Cardiac fibroblast (primary cell): ENCODE measurements at places on chromosomes 12 and 14.

GRCh38 chr12:72748971-72749370 is 476.8 kb downstream of the TRHDE start:
- no peak for DNase-seq

- DNase-seq = no peak
Observed at GRCh38 chr14:93723001-93723400, 65.3 kb downstream of the PRIMA1 start.

DNA sequence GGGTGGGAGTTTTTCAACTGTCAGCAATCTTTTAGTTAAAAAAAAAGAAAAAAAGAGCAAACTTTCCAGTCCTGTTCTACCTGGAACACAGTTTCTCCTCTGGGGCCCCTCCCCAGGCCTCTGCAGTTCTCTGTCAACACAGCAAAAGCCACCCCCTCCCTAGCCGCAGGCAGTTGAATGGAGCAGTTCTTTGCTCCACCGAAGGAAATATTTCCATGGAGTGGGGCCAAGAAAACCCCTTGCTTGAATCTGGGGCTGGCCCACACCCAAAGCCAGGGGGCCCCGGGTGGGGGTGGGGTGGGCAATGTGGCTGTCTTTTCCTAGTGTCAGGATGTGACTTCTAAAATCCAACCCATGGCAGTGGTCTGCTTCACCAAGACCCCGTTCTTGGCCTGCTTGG is 5.0 kb upstream of the MEG3 start:
- DNase-seq = no peak

- peak; percentile 47 for DNase-seq
Observed at GRCh38 chr12:69500631-69501030, 30.4 kb downstream of the FRS2 start.

DNA sequence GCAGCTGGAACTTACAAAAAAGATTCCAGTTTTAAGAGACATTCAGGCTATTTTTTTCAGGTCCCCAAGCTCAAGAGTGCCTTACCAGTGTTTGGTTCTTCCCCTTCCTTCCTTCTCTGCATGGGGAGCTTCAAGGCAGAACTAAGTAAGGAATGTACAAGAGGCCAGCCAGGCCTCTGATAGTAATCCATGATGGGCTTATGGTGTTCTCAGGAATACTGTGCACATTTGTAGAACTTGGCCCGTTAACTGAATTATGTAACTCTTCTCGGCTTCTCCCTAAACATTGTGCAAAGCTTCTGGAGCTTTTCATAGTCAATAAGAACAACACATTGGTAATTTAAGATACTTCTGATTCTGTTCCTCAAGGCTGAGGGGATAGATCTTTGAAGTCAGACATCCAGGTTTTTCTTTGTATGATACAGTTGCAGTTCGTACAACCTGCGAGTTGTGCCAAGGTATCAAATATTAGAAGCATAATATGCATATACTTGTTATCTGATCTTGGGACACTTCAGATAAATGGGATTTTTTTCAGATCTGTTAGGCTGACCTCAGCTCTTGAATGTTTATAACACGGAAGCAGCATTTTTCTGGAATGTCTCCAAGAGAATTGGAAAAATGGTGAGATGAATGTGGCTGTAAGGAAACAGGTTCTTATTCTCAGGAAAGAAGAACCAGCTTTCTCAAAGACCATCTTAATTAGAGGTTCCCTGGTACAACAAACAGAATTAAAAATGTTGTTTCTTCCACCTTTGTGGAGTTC is 148.6 kb downstream of the ANO4 start:
- no peak for DNase-seq

GRCh38 chr14:88829685-88830302 is 5.3 kb downstream of the TTC8 start:
- no peak for DNase-seq

- DNase-seq = no peak
Observed at GRCh38 chr12:81461163-81461562, 298.0 kb downstream of the PPFIA2 start.

DNA sequence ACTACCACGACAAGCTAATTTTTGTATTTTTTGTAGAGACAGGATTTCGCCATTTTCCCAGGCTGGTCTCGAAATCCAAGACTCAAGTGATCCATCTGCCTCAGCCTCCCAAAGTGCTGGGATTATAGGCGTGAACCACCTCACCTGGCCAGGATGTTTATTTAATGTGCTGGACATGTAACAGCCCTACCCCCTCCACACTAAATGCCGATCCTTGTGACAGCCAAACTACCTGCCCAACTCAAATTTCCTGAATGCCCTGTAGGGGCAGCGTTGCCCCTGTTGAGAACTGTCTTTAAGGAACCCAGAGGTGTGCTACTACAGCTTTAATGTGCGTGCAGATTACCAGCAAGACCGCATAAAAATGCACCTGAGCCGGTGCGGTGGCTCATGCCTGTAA is 48.1 kb downstream of the KCNK13 start:
- DNase-seq = peak; percentile 19

GRCh38 chr12:106331599-106331998 is 25.9 kb upstream of the POLR3B start:
- no peak for DNase-seq

DNA sequence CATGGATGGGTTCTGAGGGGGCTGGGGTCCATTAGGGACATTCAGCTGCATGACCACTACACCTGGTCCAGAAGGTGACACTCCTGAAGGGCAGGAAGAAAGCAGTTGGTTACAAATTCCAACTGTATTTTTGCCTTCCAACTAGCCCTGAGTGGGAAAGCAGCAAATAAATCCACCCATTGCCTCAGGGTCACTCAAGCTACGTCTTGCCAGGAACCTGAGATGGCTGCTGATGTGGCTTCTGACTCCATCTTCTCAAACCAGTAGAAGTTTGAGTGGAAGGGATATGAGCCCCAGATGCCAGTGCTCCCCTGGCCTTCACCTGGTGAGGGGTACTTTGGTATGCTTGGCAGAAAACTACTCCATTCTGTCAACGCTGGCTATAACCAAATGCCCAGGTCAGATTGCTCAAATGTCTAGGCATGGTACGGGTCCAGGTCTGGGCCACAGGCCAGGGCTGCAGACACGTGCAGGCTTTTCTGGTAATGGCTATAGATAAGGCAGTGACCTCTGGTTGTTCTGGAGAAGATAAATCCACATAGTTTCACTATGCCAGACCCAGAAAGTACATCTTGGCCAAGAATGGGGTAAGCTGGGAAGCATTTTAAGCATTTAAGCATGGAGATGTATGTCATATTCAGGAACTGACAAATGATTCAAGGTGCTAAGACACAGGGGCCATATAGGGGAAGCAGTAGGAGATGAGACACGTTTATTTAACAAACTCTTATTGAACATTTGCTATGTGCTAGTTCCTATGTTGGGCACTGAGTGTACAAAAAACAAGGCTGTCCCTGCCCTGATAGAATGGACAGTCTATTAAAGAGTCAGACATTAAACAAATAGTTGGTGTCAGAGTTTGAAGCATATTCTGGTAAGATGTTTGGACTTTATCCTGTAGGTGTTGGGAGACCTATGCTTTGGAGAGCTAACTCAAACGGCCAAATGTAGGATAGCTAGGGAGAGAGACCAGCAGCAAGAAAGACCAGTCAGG is 8.3 kb upstream of the STAC3 start:
- DNase-seq = no peak

GRCh38 chr14:104422837-104423681 is 156.5 kb upstream of the C14orf180 start:
- DNase-seq = no peak

GRCh38 chr12:107379852-107380567 is 286.7 kb upstream of the CRY1 start:
- no peak for DNase-seq

- DNase-seq = no peak
Observed at GRCh38 chr12:131698286-131698685, 12.6 kb upstream of the SFSWAP start.

DNA sequence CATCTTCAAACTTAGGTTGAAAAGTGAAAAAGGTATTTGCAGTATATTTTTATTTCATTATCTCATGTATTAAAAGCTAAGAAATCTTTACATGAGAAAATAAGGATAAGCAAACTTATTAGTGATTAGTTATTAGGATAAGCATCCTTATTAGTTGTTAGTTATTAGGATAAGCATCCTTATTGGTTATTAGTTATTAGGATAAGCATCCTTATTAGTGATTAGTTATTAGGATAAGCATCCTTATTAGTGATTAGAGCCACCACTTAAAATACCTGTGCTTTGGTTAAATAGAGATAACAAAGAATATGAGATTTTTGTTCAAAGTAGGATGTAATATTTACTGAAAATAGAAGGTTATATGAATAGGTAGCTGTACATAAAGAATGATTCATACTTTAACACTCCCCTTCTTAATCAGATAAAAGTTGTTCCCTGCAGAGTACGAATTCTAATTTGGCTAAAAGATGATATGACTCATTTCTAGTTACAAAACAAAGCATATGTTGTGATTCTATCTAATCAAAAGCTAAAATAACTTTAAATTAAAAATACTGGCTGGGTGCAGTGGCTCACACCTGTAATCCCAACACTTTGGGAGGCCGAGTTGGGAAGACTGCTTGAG is 56.4 kb downstream of the KDM5A start:
- peak; percentile 51 for DNase-seq

DNA sequence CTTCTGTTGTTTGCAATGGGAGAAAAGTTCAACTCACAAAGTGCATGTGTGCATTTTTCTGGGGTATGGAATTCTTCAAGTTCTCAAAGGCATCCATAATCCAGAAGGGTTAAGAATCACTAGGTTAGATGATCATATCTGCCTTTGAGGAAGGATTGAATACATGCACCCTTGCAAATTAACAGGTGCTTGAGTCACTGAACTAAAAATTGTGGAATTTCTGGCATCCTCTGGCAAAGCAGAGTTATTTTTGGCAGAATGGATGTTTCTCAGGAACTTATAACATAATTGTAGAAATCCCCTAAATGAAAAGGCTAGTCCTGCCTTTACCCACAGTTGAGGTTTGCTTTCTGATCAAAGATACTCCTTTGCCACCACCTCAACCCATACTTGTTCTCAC is 136.5 kb upstream of the DYRK2 start:
- DNase-seq = no peak

- peak; percentile 4 for DNase-seq
Observed at GRCh38 chr14:52443506-52443905, 108.8 kb downstream of the TXNDC16 start.

DNA sequence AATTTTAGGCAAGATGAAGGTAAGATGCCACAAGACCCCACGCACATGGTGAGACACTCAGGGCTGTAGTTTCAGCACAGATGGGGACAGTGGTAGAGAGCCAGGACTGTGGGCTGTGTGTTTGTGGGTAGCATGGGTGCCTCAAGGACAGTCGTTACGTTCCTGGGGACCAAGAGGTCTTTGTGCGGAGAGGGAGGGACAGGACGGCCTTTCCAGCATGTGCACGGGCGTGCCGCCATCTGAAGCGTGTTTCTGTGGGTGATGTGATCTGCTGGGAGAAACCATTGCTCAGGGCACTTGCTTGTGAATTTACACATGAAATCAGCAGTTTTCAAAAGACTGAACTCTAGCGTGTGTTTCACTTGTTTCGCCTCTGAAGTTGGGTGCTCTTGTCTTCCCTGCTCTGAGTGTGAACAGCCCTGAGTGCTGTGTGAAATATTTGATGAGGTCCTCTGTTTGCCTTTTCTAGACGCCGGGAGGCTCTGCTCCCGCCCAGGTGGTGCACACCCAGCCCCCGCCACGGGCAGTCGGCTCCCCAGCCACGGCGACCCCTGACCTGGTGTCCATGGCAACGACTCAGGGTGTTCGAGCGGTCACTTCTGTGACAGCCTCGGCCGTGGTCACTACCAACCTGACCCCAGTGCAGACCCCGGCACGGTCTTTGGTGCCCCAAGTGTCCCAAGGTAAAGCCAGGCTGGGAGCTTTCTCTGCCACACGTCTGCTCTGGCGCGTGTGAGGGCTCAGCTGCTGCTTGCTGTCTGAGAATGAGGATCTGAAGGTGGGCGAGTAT is 82.3 kb downstream of the DDX51 start:
- DNase-seq = no peak

GRCh38 chr14:93734086-93734822 is 54.0 kb downstream of the PRIMA1 start:
- DNase-seq = no peak

DNA sequence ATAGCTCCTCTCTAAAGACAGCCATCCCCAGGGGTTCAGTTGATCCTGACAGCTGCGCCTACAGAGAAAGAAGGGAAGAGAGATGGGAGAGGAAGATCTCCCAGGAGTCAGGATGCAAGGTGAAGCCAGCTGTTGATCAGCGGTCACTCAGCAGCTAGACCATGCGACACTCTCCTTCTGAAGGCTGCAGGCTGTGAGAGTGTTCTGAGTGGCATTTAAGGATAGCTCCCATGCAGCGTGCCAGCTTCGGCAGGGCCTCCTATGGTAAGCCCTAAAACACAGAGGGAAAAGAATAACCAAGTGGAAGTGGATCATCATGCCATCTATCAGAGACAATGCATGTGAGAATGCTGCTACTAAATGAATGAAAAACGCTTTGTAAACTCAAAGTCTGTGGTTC is 197.9 kb upstream of the NUDT4 start:
- no peak for DNase-seq

GRCh38 chr14:99127651-99128167 is 144.3 kb downstream of the BCL11B start:
- no peak for DNase-seq

DNA sequence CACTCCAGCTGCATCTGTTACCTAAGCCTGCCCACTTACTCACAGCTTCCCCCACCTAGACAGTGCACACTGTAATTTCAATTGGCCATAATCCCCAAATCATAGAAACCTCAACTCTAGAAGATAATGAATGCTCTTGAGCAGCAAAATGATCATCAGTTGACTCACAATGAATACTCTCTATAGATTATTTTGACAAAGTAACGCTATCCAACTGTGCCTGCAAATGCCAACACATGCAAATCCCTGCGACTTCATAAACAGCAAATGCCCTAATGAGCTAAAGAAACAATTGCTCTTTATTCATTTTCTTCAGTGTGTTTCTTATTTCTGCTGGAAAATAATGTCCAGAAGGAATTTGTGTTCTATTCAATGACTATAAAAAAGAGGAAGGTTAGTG is 319.5 kb downstream of the PAWR start:
- no peak for DNase-seq

GRCh38 chr14:90562652-90563051 is 165.8 kb downstream of the CALM1 start:
- no peak for DNase-seq

DNA sequence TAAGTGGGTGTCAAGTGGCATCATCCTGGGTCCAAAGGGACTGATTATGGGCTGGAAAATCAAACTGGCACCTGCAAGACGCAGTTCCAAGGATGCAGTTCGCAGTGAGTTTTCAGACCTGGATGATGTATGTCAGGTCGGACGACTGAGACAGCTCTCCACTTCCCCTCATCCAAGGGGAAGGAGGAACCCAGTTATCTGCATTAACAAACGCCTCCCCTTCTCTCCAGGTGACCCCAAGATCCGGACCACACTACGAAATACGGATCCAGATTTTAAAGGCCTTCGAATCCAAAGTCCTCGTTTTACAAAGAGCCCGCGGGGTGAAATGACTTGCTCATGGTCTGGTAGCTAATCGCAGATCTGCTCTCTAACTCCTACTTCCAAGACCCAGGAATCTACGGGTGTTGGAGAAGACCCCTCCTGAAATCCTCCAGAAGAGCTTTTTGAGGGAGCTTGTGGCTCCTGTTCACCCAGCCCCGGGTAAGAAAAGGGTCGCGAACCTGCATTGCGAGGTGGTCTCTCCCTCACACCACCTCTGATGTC is 460 bp upstream of the SYNE2 start:
- peak; percentile 24 for DNase-seq
